ENCODE measurements at places on chromosomes 1 and 21. TPM values are rescaled to one million over a fixed set of nuclear protein-coding genes. Genes with fewer than 3 reads are reported as not detected.

Gene LYSMD1
- 6.1 TPM for total RNA-seq

Gene PTPN7
- not detected for total RNA-seq

Gene LEPR
- 2.2 TPM for total RNA-seq

Gene SHCBP1L
- total RNA-seq, result 0.11 TPM

Gene ADGRB2
- total RNA-seq, result 2.5 TPM

Gene IGSF5
- total RNA-seq, result not detected

Gene TRAPPC10
- 24.3 TPM for total RNA-seq

Gene CYP4A22
- not detected for total RNA-seq

Gene TRPM2
- 1.1 TPM for total RNA-seq

Gene VPS26C
- total RNA-seq, result 43.7 TPM

Gene CFHR3
- total RNA-seq, result not detected

Gene MAP3K7CL
- total RNA-seq, result 14.5 TPM

Gene FNDC10
- 7.1 TPM for total RNA-seq

Gene TEDDM1
- total RNA-seq, result not detected

Gene ST6GALNAC3
- 0.07 TPM for total RNA-seq

Gene GNG4
- total RNA-seq, result 0.31 TPM

Data from foreskin keratinocyte (primary cell).